Natural killer cell treated with Interleukin-12 subunit alpha and Interleukin-12 subunit beta and Interleukin-15 and Interleukin-18, amount 100 ng/mL, for 72 hours (primary cell): ENCODE measurements at places on chromosomes 12 and 14. TPM values are rescaled to one million over a fixed set of nuclear protein-coding genes. Genes with fewer than 3 reads are reported as not detected.

TOMM20L gene
- not detected for total RNA-seq

CEBPE gene
- not detected for total RNA-seq

TMEM132D gene
- total RNA-seq = not detected

GRCh38 chr12:82325540-82326336, 32.4 kb downstream of the CCDC59 start:
- H3K27me3 ChIP-seq = peaks cover 8% of the 10 kb centered on the region
- no peak overlapping the region for H3K27ac ChIP-seq
- H3K4me1 ChIP-seq = no peaks in the 10 kb centered on the region
- H3K36me3 ChIP-seq = no peaks in the 10 kb centered on the region

GRCh38 chr14:24307575-24308341, at the start of gene CIDEB:
Gene CIDEB (minus strand): TSS chr14:24307977. CDS start chr14:24307858, 119 bp downstream.
- DNase-seq = no peak
- peak within 1 kb of the TSS; percentile 2 for H3K4me3 ChIP-seq
- H3K36me3 ChIP-seq = peaks cover 23% of the 10 kb centered on the region
- peaks cover 46% of the 10 kb centered on the region for H3K4me1 ChIP-seq
- H3K27me3 ChIP-seq = no peaks in the 10 kb centered on the region
